ENCODE measurements at places on chromosomes 3 and 15.

DNA sequence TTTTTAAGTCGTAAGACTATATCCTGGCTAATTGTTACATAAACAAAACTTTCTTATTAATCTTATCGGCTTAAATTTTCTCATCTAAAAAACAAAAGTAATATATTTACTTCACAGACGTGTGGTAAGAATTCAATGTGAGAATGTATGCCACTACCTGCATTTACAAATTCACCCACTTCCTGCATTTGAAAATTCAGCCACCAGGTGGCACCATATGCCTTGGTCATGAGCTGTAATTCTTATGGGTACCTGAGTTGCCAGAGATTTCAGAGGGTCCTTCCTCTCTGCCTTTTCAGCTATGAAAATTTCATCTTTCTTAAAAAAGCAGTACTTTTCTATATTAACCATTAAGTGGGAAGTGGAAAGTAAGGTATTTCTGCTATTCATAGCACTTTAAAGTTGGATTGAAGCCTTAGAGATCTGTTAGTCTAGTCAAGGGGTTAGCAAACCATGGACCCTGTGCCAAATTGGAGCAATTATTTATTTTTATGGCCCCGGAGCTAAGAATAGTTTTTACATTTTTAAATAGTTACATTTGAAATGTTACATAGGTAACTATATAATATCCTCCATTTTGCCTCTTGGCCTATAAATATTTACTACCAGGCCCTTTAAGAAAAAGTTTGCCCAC is 127.8 kb downstream of the HCN4 start:
- peak; percentile 62 for DNase-seq

DNA sequence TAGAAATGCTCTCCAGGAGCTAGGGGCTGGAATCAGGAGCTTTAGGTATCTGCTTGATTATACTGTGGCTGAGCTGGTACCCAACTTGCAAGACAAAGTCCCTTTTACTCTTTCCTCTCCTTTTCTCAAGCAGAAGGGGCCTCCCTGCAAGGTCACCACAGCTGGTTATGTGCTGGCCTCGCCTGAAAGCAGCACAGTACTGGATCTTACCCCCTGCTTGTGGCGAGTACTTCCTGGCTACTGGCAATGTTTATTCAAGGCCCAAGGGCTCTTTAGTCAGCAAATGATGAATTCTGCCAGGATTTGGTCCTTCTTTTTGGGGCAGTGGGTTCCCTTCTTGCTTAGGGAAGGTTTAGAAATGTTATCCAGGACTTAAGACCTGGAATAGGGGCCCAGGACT is 234.6 kb downstream of the RAP2B start:
- no peak for DNase-seq

DNA sequence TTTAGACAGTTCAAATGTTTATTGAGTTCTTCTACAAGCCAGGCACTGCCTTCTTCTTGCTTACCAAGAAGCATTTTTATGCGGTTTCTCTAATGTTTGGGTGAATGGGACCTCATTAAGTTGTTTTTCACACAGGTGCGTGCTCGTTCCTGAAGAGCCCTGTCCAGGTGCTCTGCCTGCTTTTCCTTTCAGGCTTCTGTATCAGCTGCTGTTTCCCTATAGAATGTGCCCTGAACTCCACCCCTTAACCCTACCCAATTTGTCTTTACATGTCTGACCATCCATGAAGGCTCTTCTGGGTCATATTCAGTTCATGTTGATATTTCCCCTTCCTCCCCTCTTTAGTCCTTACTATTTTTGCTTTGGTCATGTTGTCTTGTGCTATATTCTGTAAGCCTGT is 22.4 kb upstream of the GOLGA6L10 start:
- DNase-seq, result no peak

GRCh38 chr3:21310161-21310560 is 440.8 kb downstream of the ZNF385D start:
- DNase-seq, result no peak

- DNase-seq, result no peak
Observed at GRCh38 chr15:72492733-72493132, 18.6 kb downstream of the ARIH1 start.

- DNase-seq, result no peak
Observed at GRCh38 chr3:113291572-113291971, 80.2 kb downstream of the BOC start.

- no peak for DNase-seq
Observed at GRCh38 chr3:31043184-31043819, 148.8 kb upstream of the GADL1 start.

DNA sequence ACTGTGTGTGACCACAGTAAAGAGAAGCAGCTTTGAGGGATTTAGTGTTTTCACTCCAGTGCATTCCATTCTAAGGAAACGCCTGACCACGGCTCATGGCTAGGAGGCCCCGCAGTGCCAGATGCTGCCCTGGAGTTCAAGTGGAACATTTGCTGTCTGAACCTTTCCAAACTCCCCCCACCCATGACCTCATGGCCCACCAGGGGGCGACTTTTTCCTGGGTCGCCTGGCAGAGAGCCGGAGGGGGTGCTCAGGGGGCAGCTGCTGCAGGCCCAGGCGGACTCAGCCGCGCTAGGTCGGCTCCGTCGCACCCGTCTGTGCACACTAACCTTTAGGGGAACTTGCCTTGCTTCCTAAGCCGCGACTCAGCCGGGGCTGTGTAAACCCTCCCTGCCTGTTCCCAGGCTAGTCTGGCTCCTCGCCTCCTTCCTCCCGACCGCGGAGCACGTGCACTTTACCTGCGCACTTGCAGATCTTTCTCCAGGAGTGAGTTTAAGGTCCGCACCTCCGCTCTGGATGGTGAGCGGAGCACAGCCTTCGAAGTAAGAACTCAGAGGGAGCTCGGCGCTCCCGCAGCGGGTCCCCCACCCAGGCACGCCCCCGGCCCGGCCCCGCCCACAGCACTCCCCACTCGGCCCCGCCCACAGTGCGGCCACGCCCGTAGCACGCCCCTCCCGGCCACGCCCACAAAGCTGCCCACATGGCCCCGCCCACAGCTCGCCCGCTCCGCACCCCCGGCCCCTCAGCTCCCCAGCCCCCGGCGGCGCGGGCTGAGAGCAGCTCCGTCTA is at the start of gene OCA2:
Gene OCA2 (minus strand): TSS at position 550 of the 789 bp plus-strand sequence. CDS start 17,441 bp downstream, outside the sequence.
- DNase-seq, result peak; percentile 17

Measured in CD4-positive, alpha-beta T cell treated with Interleukin-6 at 100 ng/mL for 8 hours (primary cell).